Left renal cortex interstitium (tissue), 4 donors: ENCODE measurements at places on chromosomes 2 and 18. TPM values are rescaled to one million over a fixed set of nuclear protein-coding genes. Genes with fewer than 3 reads are reported as not detected.

The NEURL3 gene
- 7.1 TPM for polyA plus RNA-seq

The CDK15 gene
- polyA plus RNA-seq, result 0.91 TPM

The MORN2 gene
- polyA plus RNA-seq, result 46.3 TPM

The SCN2A gene
- 3.2 TPM for polyA plus RNA-seq

The FEV gene
- polyA plus RNA-seq, result 0.13 TPM

The LYPD6 gene
- 17.1 TPM for polyA plus RNA-seq

The ECEL1 gene
- polyA plus RNA-seq, result 15.7 TPM

The TXNDC2 gene
- polyA plus RNA-seq, result 0.08 TPM

The SAG gene
- polyA plus RNA-seq, result 0.04 TPM

The GALNT14 gene
- 38.5 TPM for polyA plus RNA-seq

The RGPD3 gene
- polyA plus RNA-seq, result 0.38 TPM

The SPEG gene
- polyA plus RNA-seq, result 10.7 TPM

The C1QL2 gene
- polyA plus RNA-seq, result not detected

The TEKT4 gene
- 0.16 TPM for polyA plus RNA-seq

The MYOM1 gene
- polyA plus RNA-seq, result 9.7 TPM

The SEPTIN2 gene
- 630 TPM for polyA plus RNA-seq

The UPP2 gene
- 7.8 TPM for polyA plus RNA-seq

The DSC2 gene
- 39.0 TPM for polyA plus RNA-seq
